ENCODE measurements at places on chromosomes 13 and 19.
A peak's percentile ranks its signal among the peaks of the same experiment; 100 is the strongest.

GRCh38 chr13:98853771-98854221 lies 101.3 kb upstream of the SLC15A1 start:
- peak; percentile 53 for DNase-seq

- no peak for DNase-seq
Measured at GRCh38 chr13:73466561-73466960, 407.8 kb downstream of the KLF5 start.

DNA sequence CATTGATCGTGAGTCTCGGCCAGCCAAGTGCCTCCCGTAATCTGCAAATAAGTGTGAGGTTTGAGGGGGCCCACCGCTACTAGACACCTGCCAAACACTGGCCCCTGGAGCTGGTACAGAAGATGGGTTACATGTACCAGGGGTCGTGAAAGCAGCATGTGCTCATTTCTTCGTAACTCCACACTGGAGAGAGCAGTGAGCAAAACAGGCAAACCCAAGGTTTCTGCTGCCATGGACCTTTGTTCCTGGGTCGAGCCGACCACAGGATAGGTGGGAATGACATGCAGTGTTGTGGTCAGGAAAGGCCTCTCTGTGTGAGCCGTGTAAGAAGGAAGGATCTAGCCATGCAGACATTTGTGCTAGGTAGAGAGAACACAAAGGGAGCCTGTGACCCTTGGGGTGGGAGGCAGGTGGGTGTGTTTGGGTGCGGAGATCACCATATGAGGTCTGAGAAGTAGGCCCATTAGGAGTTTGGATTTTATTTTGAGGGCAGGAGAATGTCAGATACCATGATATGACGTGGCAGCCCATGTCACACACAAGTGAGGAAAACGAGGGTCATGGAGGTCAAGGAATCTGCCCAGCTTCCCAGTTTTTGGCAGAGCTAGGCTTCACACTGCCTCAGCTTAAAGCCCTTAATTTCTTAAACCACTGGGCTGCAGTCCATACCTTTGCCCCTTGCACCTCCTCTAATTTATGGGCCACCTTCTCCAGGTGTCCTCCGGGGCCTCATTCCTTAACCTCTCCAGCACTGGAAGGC lies 919 bp downstream of the GTF3A start:
- no peak for DNase-seq

DNA sequence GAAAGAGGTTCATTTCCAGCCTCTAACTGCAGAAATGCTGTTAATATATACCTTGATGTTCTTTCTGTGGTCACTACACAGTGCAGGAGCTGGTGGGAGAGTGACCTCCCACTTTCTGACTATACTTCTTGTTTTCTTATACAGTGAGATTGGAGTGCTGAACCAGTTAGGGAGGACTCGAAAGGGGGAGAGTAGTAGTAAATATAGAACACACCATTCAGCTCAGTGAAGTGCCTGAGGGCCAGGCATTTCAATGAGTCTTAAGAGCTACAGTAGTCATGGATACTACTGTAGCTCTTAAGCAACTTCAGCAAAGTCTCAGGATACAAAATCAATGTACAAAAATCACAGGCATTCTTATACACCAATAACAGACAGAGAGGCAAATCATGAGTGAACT lies 372.9 kb downstream of the MTUS2 start:
- DNase-seq: no peak

DNA sequence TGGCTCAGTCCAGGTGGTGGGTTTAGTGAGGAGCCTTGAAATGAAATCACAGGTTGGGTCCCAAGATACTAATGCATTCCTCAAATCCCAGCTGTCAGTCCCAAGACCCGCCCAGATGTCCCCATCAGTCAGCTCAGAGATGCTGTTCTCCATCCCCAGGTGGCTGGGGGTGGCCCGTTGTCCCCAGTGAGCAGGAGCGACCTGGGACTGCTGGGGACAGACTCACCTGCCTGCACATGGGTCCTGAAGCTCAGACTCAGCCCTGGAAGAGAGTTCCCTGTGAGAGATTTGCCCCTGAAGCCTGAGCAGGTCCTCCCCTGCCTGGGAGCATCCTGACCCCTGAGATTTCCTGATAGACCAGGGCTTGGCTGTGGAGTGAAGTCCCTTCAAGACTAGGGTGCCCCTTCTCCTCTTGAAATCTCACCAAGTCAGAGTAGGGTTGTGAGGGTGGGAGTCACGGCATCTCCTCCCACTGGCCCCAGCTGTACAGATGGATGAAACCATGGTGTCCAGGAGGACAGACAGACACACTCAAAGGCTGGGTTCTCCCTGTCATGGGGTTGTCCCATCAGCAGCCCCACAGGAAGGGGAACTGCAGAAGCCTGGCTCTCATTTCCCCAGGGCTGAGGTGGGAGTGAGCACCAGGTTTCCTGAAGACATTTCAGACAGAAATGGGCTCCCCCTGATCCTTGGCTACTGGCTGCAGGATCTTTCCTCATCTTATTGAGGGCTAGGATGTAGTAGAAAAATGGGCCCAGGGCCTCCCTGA lies 14.4 kb downstream of the LILRA5 start:
- DNase-seq: no peak

DNA sequence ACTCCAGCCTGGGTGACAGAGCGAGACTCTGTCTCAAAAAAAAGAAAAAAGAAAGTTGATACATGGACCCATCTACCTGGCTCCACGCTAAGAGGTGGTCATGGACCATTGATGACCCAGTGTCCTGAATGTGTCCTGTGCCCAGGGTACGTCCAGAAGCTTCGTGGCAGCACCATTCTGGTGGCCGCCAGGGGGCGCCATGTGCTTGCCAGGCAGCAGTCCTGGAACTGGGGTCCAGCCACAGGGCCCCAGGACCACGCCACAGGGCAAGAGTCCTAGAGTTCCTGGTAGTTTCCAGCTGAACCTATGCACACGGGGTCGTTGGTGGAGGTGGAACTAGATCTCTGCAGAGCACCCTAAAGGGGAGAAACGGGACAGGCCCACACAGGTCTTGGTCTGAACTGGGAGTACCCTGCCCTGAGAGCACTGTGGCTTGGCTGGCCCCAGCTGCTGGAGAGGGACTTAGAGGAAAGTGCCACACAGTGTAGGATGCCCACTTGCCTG lies 19.9 kb upstream of the FBXO27 start:
- DNase-seq: no peak

GRCh38 chr13:97221046-97221445 lies 1.1 kb upstream of the MBNL2 start:
- no peak for DNase-seq

DNA sequence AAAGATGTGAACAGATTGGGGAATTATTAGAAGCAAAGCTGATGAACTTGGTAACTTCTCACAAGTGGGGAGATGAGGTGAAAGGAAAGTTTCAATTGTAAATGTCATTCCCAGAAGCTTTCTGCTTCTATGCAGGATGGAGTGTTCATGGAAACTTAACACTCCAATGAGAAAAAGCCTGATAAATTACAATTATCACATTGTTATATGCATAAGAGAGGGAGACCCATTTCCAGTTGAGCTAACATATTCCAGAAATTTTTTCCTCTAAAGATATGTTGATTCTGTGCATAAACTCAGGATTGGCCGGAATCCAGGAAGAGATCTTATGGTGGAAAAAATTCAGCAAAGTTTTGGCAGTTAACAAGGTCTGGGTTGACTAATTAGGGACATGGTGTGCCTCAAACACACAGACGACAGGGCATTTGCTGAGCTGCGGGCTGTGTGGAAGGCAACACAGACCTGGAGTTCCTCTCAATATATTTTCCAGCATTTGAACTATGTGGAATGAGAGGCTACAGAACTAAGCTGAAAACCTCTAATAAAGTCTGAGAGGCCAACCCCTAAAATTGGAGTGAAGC lies 64.9 kb upstream of the FGF14 start:
- no peak for DNase-seq

DNA sequence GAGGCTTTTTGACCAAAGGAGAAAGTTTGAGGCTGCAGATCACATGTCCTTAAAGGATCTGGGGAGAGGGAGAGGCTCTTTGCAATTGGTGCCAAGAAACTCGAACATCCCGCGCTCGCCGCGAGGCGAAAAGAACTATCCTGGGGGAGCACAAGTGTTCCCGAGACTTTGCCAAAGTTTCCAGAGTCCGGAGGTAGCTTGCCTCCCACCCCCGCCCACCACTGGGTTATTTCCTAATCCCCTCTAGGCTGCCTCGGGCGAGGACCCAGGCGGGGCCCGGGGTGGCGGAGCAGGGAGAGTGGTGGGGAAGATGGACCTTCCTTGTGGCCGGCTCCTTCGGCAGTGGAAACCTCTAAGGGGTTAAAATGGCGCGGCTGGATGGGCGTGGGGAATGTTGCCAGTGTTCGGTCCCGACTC lies 114.5 kb downstream of the KCNRG start:
- DNase-seq: no peak

- DNase-seq: no peak
Measured at GRCh38 chr19:12606796-12607195, 3.8 kb downstream of the ZNF490 start.

GRCh38 chr19:39834287-39834841 lies 402 bp upstream of the DYRK1B start:
- no peak for DNase-seq

DNA sequence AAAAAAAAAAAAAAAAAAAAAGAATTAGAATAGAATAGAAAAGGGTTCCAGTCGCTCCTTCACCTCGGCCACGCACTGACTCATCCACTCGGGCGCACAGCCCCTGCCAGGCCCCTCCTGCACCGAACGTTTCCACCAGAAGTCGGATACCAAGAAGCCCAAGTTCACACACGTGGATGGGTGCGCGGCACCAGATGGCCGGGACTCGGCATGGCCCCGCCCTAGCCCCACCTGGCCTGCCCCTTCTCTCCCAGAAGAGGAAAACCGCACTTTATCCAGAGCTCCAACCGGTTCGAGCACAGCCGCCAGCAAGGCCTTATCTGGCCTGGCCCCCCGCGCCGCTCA lies 5.9 kb downstream of the PRR36 start:
- DNase-seq: no peak

DNA sequence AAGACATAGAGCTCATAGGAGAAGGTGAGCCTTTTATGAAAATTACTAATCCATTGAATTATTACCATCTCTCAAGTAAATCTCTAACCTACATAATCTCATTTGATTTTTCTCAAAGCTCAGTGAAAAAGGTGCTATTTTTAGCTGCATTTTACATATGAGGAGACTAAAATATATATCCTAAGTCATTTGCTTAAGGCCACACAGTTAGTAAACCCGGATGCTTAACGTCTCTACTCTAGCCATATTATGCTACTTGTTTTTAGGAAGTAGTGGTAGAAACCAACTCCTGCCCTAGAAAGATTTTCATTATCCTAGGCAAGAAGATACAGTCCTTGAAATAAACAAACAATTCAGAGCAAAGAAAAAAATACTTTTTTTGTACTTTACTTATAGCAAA lies 108.9 kb downstream of the RBM26 start:
- no peak for DNase-seq

GRCh38 chr19:19057317-19057716 lies 6.5 kb upstream of the SLC25A42 start:
- DNase-seq: no peak

- DNase-seq: no peak
Measured at GRCh38 chr13:48096670-48097069, 1.8 kb upstream of the MED4 start.

DNA sequence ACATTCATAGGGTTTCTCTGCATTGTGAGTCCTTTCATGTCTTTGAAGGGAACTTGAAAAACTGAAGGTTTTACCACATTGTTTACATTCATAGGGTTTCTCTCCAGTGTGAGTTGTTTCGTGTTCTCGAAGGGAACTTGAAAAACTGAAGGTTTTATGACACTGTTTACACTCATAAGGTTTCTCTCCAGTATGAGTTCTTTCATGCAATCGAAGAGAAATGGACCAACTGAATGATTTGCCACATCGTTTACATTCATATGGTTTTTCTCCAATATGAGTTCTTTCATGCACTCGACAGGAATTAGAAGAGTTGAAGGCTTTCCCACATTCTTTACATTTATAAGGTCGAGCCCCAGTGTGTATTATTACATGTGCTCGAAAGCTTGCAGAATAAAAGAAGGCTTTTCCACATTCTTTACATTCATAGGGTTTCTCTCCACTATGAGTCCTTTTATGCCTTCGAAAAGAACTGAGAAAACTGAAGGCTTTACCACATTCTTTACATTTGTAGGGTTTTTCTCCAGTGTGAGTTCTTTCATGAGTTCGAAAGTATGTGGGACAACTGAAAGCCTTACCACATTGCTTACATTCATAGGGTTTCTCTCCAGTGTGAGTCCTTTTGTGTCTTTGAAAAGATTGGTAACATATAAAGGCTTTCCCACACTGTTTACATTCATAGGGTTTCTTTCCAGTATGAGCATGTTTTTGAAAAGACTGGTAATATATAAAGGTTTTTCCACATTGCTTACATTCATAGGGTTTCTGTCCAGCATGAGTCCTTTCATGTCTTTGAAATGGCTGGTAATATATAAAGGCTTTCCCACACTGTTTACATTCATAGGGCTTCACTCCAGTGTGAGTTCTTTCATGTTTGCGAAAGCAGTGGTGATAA lies 20.7 kb downstream of the ZNF14 start:
- DNase-seq: no peak

GRCh38 chr13:103218253-103218652 lies 152.0 kb upstream of the SLC10A2 start:
- DNase-seq: no peak

GRCh38 chr13:78762825-78763224 lies 103.9 kb upstream of the OBI1 start:
- no peak for DNase-seq

DNA sequence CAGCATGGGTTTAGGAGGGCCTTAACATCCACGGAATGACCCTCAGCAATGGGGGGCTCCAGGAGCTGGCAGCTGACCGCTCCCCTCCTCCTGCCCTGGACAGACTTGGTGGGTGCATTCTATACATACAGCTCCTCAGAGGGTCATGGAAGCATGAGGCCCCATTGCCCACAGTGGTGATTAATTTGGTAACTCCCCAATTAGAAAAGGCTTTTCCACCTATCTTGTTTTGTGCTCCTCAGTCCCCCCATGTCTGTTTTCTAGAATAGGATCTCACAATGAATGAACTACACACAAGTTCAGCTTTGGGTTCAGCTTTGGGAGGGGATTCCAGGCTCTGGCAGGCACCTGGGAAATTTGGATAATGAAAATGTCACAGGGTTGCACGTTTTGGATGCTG lies 707.8 kb downstream of the UQCRFS1 start:
- DNase-seq: no peak

GRCh38 chr13:99067159-99067985 lies 89.5 kb upstream of the DOCK9 start:
- DNase-seq: peak; percentile 87

- no peak for DNase-seq
Measured at GRCh38 chr13:85186356-85187045, 612.7 kb downstream of the SLITRK6 start.

DNA sequence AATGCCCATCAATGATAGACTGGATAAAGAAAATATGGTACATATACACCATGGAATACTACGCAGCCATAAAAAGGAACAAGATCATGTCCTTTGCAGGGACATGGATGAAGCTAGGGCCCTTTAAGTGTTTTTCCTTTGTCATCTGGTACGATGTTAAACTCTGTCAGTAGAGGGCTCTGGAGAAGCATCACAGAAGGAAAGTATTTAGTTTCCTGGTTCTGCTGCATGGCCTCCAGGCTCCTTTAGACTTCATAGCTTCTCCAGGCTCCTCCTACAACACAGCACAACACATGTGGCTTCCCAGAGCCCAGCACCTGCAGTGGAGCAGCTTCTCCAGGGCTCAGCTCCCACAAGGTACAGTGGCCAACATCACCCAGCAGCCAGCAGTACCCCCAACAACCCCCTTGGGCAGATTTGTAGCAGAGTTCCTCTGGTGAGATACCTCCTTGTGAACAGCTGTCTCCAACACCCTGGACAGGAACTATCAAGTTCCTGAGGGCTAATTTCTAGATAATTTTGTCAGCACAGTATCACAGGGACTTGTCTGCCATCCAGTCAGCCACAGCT lies 63.4 kb downstream of the KCTD12 start:
- peak; percentile 39 for DNase-seq

All from HFFc6 (cell line).